ENCODE measurements at places on chromosomes 2 and 18. TPM values are rescaled to one million over a fixed set of nuclear protein-coding genes. Genes with fewer than 3 reads are reported as not detected.

- H3K4me3 ChIP-seq = no peak overlapping the region
- no peak overlapping the region for H3K27ac ChIP-seq
- H3K36me3 ChIP-seq = no peaks in the 10 kb centered on the region
- no peak for DNase-seq
- H3K27me3 ChIP-seq = peaks cover 4% of the 10 kb centered on the region
- H3K4me1 ChIP-seq = no peaks in the 10 kb centered on the region
Observed at GRCh38 chr2:234490271-234491091, 6.4 kb downstream of the ARL4C start.

- H3K27me3 ChIP-seq = no peaks in the 10 kb centered on the region
- no peak for DNase-seq
- H3K36me3 ChIP-seq = no peaks in the 10 kb centered on the region
- H3K4me1 ChIP-seq = no peaks in the 10 kb centered on the region
- H3K27ac ChIP-seq = no peak overlapping the region
Observed at GRCh38 chr2:234674781-234675201, 177.9 kb upstream of the ARL4C start.

DNA sequence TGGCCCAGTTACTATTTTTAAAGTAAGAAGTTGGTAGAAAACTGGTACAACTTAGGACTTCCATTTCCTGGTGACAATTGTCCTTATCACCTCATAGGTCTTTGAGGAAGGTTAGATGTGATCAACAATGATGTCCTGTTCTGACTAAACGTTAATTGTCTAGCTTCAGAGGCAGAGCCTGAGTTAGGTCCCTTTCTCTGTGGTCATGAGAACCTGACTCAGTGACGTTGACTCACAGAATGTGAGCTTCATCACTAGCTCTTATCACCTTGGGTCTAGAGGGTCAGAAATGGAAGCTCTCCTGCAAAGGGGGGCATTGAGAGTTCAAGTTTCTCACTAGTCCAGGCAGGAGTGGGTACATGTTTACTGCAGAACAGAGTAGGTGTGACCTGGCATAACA, 60.6 kb upstream of the ATP8B1 start:
- H3K27ac ChIP-seq = no peak overlapping the region
- H3K4me3 ChIP-seq = no peak overlapping the region
- H3K27me3 ChIP-seq = no peaks in the 10 kb centered on the region
- no peaks in the 10 kb centered on the region for H3K36me3 ChIP-seq
- DNase-seq = no peak

GRCh38 chr18:68355637-68356036, 359.3 kb downstream of the TMX3 start:
- no peaks in the 10 kb centered on the region for H3K36me3 ChIP-seq
- no peak overlapping the region for H3K4me3 ChIP-seq
- no peaks in the 10 kb centered on the region for H3K27me3 ChIP-seq
- no peaks in the 10 kb centered on the region for H3K4me1 ChIP-seq
- H3K27ac ChIP-seq = no peak overlapping the region

DNA sequence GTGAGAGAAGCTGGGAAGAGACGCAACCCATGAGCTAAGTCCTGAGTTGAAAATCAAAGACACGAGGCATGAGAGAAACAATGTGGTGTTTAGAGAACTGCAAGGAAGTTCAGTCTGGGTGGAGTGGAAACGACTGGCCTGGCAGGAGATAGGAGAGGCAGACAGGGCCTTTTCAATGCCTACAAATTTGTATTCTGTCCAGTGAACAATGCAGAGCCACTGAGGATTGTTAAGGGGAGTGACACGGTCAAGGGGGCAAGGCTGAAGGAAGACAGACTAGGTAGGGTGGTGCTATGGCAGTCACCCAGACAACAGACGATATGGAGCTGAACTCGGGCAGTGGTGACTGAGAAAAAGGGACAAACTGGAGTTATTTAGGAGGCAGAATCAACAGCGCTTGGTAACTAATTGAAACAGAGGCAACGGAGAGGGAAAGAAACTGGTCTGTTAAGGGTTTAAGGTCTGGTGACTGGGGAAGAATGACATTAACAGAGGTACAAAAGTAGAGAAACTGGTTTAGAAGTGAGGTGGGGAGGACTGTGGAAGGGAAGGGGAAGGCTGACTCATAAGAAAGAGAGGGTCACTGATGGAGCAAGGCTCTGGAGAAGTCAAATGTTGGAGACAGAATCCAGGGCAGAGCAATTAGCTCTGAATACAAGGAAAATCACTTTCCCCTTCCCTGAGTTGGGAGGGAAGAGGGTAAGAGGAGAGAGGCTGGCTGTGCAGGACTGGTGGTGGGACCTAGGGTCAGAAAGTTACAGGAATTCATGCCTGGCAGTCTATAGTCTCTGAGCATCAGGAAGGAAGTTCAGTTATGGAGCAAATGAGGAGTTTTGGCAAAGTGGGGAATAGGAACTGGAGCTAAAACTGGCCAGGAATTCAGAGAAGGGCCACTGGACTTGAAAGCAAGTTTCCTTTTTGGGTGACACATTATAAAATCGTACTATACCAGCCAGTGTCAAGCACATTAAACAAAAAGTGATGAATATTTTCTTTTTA, 63.4 kb upstream of the CHRNA1 start:
- H3K27me3 ChIP-seq = peaks cover 2% of the 10 kb centered on the region
- no peaks in the 10 kb centered on the region for H3K36me3 ChIP-seq
- no peak overlapping the region for H3K27ac ChIP-seq
- no peak for DNase-seq
- H3K4me1 ChIP-seq = no peaks in the 10 kb centered on the region
- no peak overlapping the region for H3K4me3 ChIP-seq

GRCh38 chr2:229089776-229090175, 181.3 kb downstream of the PID1 start:
- H3K36me3 ChIP-seq = no peaks in the 10 kb centered on the region
- no peaks in the 10 kb centered on the region for H3K4me1 ChIP-seq
- H3K4me3 ChIP-seq = no peak overlapping the region

GRCh38 chr2:59926731-59927130, 626.7 kb downstream of the BCL11A start:
- no peaks in the 10 kb centered on the region for H3K4me1 ChIP-seq
- H3K4me3 ChIP-seq = no peak overlapping the region
- no peaks in the 10 kb centered on the region for H3K27me3 ChIP-seq
- H3K36me3 ChIP-seq = no peaks in the 10 kb centered on the region
- no peak overlapping the region for H3K27ac ChIP-seq
- DNase-seq = no peak

- no peak for DNase-seq
- no peaks in the 10 kb centered on the region for H3K27me3 ChIP-seq
- no peaks in the 10 kb centered on the region for H3K4me1 ChIP-seq
- no peak overlapping the region for H3K4me3 ChIP-seq
- no peaks in the 10 kb centered on the region for H3K36me3 ChIP-seq
Observed at GRCh38 chr2:164903204-164903603, 52.1 kb downstream of the SLC38A11 start.

DNA sequence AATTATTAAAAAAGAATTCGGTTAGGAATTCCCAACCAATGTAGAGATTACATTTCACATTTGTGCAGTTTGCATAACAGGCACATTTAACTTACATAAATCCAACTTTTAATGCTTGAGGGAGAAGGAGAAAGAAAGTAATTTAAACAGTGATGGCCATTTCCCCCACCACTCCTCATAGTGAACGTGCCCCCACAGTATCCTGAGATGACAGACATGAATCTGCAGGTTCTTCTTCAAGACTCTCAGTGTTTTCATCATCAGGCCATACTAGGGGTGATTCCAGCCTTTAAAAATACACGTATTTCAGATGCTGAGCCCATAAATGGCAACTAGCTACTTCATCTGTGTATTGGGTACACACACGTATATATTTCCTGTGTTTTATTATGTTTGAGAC, 51.3 kb upstream of the WIPF1 start:
- H3K27me3 ChIP-seq = peaks cover 3% of the 10 kb centered on the region
- H3K4me3 ChIP-seq = no peak overlapping the region
- H3K27ac ChIP-seq = no peak overlapping the region
- no peaks in the 10 kb centered on the region for H3K36me3 ChIP-seq
- no peaks in the 10 kb centered on the region for H3K4me1 ChIP-seq

- DNase-seq = no peak
- no peak overlapping the region for H3K4me3 ChIP-seq
- H3K4me1 ChIP-seq = peaks cover 11% of the 10 kb centered on the region
- H3K27me3 ChIP-seq = no peaks in the 10 kb centered on the region
Observed at GRCh38 chr2:237202288-237203030, 116.8 kb downstream of the COPS8 start.

- H3K27ac ChIP-seq = no peak overlapping the region
- H3K36me3 ChIP-seq = no peaks in the 10 kb centered on the region
- no peak overlapping the region for H3K4me3 ChIP-seq
- H3K4me1 ChIP-seq = no peaks in the 10 kb centered on the region
- DNase-seq = no peak
Observed at GRCh38 chr2:43370705-43371104, 144.3 kb upstream of the ZFP36L2 start.

Gene APOB
- not detected for polyA plus RNA-seq

Gene OBSL1
- 19.3 TPM for polyA plus RNA-seq

All from K562 (cell line).